T-helper 22 cell (primary cell): ENCODE measurements at places on chromosomes 6 and 20.

GRCh38 chr20:63351811-63352591 lies 9.1 kb downstream of the CHRNA4 start:
- DNase-seq, result no peak

DNA sequence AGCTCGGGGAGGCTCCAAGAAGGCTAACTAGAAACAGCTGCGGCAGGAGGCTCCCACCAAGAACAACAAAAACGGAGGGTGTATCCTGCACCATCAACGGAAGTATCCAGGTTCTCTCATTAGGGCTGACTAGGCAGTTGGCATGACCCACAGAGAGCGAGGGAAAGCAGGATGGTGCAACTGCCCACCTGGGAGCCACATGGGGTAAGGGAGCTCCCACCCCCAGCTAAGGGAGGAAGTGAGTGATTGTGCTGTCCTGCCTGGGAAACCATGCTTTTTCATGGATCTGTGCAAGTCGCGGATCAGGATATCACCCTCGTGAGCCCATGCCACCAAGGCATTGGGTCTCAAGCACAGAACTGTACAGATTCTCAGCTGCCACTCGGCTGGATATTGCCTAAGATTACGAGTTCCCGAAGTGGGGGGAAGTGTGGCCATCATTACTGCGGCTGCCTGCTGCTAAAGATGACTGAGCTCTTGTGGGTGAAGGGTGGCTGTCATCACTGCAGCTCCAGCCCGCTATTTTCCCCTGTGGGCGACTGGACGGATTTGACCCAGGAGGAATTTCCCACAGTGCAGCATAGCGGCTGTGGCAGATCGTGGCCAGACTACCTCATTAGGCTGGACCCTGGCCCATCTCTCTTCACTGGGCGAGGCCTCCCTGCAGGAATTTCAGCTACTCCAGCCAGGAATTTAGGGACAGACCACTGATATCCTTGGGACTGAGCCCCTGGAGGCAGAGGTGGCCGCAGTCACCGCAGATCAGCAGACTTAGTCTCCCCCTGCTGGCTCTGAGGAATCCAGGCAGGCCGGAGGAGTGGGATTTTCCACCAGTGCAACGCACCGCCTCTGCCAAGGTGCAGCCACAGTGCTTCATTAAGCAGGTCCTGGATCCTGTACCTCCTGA lies 515.7 kb downstream of the FRK start:
- no peak for DNase-seq

GRCh38 chr6:21451546-21452013 lies 142.0 kb upstream of the SOX4 start:
- no peak for DNase-seq

DNA sequence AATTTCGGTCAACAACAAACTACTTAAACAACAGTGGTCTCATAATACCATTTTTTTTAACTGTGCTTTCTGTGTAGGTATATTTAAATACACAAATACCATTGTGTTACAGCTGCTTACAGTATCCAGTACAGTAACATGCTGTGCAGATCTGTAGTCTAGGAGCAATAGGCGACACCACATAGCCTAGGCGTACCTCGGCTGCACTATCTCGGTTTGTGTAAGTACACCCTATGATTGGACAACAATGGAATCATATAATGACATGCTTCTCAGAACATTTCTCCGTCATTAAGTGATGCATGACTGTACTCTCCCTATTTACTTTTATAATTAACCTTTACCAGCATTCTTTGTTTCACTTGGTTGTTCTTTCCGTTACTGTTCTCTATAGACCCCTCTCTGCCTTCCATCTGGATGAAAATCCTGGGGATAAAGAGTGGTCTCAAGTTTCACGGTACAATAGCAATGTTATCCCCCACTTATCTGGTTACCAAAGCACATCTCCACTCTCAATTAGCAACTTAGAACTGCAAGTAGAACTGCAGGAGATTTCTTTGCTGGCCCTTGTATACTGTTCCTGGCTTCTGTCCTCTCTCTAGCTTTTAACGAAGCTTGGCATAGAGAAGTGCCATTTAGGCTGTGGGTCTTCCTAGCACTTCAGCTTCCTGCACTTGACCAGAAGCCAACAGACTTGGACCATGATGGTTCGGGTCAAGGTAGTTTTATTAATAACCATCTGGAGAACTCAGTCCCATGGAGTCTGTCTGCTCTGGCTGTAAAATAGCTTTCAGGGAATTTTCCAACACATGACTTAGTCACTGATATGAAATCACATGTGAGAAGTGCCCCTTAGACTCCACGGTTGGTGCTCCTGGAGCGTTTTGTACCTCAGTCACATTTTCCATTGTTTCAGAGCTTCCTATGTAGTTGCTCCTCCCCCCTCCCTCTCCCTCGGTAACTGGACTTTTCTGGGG lies 80.4 kb upstream of the POPDC3 start:
- no peak for DNase-seq

DNA sequence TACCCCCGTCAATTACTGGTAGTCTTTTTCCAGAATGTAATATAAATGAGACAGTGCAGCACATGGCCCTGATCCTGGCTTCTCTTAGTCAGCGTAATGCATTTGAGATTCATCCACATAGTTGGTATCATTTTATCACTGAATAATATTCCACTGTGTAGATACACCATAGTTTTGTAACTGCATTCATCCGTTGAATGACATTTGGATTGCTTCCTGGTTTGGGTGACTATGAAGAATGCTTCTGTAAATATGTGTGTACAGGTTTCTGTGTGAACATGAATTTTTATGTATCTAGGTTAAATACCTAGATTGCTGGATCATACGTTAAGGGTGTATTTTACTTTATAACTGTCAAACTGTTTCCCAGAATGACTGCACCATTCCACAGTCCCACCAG lies 62.6 kb upstream of the STMND1 start:
- DNase-seq, result no peak

DNA sequence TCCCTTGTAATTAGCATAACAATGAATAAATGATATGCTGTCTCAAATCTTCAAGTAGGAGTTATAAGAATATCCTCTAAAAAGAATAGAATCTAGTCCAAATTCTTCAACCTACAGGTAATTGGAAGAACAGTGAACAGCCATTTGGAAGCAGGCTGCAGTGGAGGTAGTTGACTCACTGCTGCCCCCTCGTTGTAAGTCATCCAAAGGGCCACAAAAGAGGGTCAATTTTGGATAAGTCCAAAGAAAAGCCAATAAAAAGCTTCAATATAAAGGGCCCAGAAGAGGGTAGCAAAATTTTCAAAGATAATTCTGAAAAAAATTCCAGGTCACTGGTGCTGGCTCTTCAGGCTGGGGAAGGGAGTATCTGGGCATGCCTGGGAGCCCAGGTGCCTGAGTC lies 60.8 kb upstream of the SSTR4 start:
- no peak for DNase-seq

GRCh38 chr6:11353921-11354389 lies 121.5 kb upstream of the NEDD9 start:
- peak; percentile 18 for DNase-seq

- DNase-seq, result no peak
Observed at GRCh38 chr6:90190131-90190530, 106.5 kb downstream of the BACH2 start.

DNA sequence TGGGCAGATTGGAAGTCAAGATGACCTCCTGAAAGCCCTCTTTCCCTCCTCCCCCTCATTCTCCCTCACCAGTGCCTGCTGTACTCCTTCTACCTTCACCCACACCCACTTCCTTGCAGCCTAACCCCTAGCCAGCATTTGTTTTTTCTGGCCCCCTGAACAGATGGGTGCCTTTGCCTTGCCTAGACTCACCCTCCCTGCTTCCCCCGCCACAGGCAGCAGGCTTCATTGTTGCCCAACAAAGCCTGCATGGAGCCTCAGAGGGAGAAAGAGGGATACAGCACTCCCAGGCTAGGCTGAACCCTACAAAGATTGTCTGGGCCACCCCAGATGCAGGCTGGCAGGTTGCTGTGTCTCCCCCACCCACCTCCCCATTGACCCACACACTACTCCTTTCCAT lies 2.7 kb downstream of the MOCS1 start:
- DNase-seq, result no peak

DNA sequence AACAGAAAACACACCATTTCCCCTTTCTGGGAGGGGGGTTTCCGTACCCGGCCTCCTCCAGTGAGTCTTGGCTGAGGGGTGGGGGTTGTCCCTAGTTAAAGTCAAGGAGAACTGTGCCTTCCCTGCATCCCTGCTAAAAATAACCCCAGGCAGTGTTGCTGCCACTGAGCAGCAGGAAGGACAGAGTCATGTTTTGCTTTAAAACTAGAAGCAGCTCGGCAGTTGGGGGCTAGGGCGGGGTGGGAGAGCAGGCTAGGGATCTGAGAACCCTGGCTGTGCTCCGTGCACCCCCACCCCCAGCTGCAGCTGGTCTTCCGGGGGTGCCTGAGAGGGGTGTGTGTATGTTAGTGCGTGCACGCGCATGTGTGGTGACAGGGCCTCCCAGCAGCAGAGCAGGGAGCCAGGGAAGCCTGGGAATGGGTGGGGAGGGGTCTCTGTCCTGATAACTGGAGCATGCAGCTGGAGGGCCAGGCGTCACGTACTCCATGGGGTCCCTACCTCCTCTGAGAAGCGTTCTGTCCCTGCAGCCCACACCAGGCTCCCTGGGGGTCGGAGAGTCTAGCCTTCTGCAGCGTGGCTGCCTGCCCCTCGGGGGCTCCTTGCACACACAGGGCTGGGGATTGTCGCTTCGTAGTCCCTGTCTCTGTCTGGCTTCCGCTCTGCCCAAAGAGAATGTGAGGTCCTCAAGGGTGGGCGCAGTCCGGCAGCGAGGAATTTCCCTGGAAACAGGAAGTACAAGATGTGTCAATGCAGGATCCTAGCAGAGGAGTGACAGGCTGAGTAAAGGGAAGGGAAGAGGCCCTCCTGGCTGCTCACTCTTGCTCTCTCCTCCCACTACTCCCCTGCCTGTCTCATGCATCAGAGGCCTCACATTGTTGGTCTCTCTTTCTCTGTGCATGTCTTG lies 16.8 kb upstream of the ARMC12 start:
- DNase-seq, result no peak

- no peak for DNase-seq
Observed at GRCh38 chr6:31969712-31970603, 2.0 kb downstream of the DXO start.
